ENCODE measurements at places on chromosomes 1 and 21.
A peak's percentile ranks its signal among the peaks of the same experiment; 100 is the strongest.

- DNase-seq, result no peak
Measured at GRCh38 chr1:166933633-166934032, 41.7 kb downstream of the ILDR2 start.

DNA sequence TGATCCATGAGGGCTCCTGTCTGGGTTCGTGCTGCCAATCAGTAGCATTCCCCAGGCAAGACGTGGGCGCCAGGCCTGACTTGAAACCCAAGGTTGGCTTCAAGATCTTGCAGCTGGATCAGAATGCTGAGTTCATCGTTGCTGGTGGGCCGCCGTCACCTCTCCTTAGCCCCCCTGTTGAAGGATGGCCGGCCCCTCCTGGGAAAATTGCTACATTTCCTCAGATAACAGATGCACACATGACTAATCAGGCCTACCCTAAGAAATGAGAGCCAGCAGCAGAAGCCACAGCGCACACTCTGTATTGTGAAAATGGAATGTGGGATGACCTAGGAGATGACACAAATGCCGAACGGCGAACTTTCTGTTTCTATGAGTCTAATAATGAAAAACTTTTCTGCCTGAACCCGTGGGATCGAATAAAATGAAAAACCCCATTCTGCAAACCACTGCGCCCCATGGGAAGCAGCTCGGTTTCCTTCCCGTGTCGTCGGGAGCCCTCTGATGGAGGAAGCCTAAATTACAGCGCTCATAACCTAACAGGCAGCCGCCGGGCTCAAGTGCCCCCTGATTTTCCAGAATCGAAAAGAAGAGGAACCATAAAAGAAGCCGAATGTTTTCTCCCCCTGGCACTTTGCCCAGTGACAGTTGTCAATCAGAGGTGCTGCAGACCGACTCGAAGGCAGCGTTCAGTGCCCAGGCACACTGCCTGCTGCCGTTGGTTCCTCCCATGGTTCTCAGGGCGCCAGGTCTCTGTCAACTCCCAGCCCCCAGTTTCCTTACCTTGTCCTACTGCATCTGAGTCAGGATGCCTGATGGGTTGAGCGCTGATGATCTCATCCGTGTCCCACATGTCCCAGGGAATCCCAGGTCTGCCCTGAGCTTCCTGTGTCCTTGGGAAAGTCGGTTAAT, 38.2 kb upstream of the H6PD start:
- DNase-seq, result peak; percentile 61

DNA sequence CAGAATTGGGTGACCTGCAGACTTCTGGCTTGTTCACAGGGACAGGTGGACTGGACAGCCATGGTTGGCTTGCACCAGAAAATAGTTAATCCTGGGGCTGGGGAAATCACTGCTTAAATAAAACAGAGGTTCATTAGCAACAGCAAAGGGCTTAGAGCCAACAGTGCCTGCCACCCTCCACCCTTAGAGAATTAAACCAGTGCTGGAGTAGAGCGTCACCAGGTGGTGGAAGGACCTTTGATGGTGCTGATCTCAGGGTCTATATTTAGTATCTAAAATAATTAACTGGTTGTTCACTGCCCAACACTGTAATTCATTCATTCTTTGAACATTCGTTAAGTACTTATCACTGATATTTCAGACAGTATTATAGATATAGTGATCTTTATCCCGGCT, 34.7 kb upstream of the PDE9A start:
- no peak for DNase-seq

GRCh38 chr21:39523915-39524314, 72.1 kb downstream of the SH3BGR start:
- no peak for DNase-seq

DNA sequence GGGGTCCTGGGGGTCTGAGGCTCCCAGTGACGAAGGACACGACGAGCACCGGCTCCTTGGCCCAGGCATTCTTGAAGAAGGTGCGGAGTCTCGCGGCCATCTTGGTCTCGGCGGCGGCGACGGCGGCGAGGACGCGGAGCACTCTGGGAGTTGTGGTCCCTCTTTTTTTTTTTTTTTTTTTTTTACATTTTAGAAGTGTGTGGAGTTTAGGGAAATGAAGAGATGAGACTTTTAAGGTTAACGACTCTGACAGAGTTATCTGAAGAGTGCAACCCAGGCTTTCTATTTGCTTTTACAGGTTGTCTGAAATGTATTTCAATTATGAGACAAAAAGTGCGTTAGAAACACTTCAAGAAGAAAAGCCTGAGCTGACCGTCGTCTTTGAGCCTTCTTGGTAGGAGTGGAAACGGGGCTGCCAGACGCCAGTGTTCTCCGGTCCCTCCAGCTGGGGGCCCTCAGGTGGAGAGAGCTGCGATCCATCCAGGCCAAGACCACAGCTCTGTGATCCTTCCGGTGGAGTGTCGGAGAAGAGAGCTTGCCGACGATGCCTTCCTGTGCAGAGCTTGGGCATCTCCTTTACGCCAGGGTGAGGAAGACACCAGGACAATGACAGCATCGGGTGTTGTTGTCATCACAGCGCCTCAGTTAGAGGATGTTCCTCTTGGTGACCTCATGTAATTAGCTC, 9.7 kb downstream of the OR2B11 start:
- peak; percentile 30 for DNase-seq

GRCh38 chr1:19476450-19477190, 8.7 kb downstream of the CAPZB start:
- peak; percentile 45 for DNase-seq

GRCh38 chr1:19765623-19766022, 34.1 kb downstream of the TMCO4 start:
- no peak for DNase-seq

- DNase-seq, result no peak
Measured at GRCh38 chr1:202272103-202272845, 69.5 kb downstream of the UBE2T start.

DNA sequence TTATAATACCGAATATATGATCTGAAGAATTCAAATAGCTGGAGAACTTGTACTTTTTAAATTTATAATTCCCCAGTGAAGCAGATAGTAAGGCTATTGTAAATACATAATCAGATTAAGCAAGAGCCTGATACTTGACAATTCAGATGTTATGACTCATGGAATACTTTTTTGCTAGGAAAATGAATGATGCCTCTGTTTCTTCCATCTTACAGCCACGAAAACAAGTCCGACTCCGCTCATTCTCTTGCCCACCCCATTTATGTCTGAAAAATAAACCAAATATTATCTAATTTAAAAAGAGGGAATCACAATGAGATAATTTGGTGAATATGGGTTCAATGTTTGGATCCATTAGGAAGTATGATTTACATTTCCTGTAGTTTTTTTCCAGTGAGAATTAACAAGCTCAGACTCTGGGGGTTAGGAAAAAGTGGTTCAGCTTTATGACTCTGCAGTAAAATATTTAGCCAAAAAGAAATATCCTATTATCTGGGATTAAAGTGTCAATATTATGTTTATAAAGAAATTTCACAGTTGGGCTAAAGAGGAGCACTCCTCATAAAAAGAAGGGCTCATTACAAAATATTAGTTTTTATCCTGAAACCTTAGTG, 50.4 kb upstream of the DAB1 start:
- DNase-seq, result no peak

- DNase-seq, result no peak
Measured at GRCh38 chr1:211643324-211644212, 31.9 kb downstream of the NEK2 start.

DNA sequence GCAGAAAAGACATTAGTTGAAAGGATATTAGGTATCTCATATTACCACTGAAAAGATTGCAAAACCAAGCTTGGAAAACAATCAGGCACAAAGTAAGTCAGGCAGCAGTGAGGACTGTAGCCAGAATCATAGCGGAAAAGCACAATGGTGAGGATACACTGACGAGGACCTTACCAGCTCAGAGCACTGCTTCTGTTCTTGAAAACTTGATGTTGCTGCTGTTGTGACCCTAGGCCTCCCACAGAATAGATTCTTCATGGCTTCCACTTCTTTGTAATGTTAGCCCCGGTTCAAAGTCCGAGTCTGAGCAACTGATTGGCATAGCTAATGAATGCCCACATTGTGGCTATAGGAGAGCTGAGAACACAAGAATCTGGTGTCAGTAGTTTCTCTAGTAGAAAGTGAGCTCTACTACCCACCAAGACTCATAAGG, 45.2 kb upstream of the LRRC8C start:
- no peak for DNase-seq

DNA sequence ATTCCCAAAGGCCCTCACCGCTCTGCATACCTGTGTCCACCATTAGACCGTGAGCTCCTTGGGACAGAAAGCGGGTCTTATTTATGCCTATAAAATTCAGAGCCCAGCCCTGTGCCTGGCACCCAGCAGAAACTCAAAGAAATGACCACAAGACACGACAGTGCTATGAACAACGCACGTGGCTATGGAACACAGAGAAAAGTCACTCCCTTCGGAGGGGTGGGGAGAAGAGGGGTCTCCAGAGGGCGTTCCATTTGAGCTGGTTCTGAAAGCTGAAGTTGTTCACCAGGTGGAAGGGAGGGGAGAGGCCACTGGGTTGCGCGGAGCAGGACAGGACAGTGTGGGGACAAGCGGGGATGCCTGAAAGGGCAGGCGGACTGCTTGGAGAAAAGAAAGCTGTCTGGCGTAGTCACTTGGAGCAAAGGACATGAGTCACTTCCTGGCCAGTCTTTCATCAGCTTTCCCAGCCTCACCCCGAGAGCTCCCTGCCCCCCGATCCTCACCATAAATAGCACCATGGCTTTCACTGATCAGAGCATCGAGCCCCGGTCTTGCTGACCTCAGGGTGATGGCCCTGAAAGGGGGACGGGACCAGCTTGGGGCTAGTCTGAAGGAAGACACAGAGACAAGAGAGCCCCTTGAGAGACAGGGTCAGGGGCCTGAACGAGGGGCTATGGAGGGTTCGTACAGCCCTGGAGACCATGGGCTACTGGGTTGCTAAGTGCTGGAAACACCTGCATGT, 28.5 kb downstream of the ECE1 start:
- DNase-seq, result no peak

GRCh38 chr1:43015269-43015668, 56.6 kb upstream of the SLC2A1 start:
- DNase-seq, result no peak

GRCh38 chr1:36247538-36247937, 23.3 kb downstream of the THRAP3 start:
- no peak for DNase-seq

GRCh38 chr1:71599306-71599705, 518.5 kb upstream of the ZRANB2 start:
- DNase-seq, result no peak

DNA sequence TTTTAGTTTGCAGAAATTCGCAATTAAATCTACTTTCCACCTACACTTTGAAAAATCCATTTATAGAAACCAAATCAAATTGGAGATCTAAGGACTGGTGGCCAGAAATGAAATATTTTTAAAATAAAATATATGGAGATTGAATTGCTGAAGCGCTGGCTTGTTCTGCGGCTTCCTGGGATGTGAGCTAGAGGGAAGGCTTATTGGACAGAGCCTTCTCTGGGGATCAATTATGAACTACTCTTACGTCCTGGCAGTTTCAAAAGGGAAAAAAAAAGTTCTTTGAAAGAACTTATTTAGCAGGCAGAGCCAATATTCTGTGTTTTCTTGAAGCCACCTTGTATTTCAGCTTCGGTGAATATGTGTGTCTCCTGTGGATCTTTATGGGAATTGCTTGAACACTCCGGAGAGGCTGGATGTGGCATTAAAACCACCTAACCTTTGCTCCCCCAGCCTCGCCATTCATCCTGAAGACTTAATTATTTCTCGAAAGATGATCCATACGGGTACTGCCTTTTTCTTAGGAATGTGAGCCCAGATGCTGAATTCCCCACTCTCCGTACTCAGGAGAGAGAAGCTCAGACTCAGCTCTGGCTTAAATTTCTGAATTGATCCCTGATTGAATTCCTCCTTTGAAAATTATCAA, 478.9 kb upstream of the VAMP3 start:
- no peak for DNase-seq

DNA sequence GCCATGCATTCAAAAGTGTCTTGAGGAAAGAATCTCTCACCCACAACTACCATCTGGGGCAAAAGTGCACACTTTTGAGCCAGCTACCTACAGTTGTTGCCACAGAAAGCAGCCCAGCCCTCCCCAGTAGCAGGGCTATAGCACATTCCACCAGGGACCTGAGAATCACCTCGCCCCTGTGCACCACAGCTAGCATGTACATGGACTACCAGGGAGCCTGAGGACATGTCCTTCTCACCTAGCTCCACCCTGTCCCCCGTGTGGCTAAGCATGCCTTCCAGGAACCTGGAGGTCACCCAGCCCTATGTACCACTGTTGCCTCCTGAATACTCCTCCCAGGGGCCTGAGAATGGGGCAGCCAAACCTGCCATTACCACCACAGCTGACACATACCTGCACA, 16.9 kb downstream of the SPRR2G start:
- DNase-seq, result no peak

- no peak for DNase-seq
Measured at GRCh38 chr1:149967041-149967440, 30.4 kb upstream of the MTMR11 start.

DNA sequence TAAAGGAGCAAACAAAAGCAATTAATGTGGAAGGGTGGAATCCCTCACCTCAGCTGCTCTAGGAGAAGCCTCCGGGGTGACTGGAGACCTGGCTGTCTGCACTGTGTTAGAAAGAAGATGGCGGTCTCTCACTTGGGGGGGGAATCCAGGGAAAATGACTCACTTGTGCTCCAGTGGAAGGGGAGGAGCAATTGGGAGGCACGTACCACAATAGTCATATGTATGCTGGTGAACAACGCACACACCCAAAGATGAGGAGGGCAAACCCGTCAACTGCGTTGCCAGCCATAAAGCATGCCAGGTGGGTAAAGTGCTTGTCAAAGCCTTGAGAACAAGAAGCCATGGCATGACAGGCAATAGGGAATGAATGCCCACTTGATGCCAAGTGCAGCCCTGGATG, 22.1 kb downstream of the PLEKHA6 start:
- no peak for DNase-seq

- DNase-seq, result no peak
Measured at GRCh38 chr1:186904361-186904760, 75.6 kb downstream of the PLA2G4A start.

GRCh38 chr1:20160034-20160433, 20.9 kb downstream of the PLA2G2F start:
- DNase-seq, result no peak

DNA sequence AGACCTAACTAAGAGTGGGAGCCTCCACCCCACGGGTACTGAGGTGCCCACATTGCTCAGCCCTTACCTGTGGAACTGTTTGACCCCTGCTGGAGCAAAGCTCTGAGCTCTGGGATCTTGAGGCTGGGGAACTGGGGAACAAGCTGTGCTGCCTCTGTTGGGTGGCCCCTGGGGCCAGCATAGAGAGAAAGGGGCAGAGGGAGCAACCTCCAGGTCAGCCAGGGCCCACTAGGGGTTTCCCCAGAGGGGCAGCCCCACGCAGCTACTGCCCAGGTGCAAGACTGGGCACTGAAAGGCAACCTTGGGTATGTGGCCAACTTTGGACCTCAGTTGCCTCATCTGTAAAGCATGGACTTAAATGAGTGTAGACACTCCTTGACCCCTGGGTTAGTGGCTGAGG, 23.5 kb upstream of the EPB41 start:
- no peak for DNase-seq

- no peak for DNase-seq
Measured at GRCh38 chr1:90501281-90501680, 215.8 kb downstream of the BARHL2 start.

- DNase-seq, result peak; percentile 74
Measured at GRCh38 chr1:30750731-30751291, 6.8 kb downstream of the LAPTM5 start.

GRCh38 chr1:27448982-27449381, 41.0 kb downstream of the WASF2 start:
- no peak for DNase-seq

- no peak for DNase-seq
Measured at GRCh38 chr1:53891678-53892077, 2.1 kb upstream of the YIPF1 start.

All from memory B cell (primary cell).